ENCODE measurements at places on chromosomes 3 and 15. TPM values are rescaled to one million over a fixed set of nuclear protein-coding genes. Genes with fewer than 3 reads are reported as not detected.
A peak's percentile ranks its signal among the peaks of the same experiment; 100 is the strongest.

- peak; percentile 38 for DNase-seq
These were observed 50.1 kb downstream of the PCSK6 start for GRCh38 chr15:101439285-101439919.

DNA sequence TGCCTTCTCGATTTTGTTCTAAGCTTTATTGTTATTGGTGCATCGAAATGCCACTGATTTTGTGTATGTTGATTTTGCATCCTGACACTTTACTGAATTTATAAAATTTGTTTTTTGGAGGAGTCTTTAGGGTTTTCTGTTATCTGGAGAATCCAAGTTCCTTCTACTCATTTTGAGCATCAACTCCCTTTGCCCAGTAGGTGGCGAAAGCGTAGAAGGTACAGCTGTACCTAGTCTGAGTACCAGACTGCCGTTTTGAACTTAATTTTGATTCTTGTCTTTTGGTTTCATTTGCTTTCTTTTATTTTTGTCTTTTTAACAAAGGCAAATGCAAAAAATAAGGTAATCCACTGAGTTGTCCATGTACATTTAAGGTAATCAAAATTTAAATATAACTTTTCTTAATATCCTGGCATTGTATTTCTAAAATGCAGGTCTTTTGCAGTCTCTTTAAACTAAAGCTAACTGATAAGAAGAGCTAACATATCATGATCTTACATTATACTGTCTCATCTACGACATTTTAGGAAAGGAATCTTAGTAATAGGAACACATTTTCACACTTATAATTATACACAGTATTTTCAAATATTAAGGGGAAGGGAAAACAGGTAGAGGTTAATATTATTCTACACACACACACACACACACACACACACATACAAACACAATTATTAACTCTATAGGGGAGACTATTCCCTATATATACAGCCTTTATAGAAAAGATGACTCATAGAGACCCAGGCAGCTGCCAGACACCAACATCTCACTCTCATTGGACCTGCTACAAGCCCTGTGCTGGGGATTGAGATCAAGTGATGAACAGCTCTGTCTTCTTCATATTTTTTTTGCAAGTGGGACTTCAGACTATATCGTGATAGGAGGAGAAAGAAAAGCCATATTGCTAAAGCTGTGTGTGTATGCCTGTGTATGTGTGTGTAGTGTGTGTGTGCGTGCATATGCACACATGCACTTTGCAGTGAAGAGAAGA is 71.8 kb downstream of the SYNPR start:
- peak; percentile 70 for DNase-seq

DNA sequence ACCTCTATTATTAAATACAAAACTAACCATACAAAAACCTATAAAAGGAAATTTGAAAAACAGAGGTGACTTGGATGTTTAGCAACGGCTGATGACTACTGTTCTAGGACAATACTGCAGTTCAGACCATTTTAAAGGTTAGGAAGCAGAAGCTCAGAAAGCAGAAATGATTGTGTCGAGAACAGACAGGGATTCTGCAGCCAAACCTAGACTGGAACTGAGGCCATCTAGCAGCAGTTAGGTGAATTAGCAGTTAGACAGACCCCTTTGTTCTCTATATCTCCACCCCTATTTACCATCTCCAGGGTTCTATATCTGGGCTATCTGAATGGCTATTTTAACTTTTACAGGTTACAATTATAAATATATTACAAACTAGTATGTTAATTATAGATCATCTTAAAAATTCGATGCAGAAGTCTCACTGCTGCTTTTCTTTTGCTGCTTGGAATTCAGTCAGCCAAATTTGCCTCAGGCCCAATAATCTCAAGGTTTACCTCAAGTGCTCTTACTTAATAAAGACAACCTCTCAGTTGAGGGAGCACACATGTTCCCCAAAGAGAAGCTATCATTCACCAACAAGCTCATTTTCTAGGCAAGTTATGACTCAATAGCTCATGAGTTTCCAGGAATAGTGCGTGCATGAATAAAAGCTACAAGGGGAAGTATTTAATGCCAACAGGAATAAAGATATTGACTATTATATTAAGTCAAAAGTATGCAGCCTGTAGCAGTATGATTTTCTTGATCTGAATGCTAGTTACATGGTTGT is 9.3 kb upstream of the IL1RAP start:
- DNase-seq = peak; percentile 28

DNA sequence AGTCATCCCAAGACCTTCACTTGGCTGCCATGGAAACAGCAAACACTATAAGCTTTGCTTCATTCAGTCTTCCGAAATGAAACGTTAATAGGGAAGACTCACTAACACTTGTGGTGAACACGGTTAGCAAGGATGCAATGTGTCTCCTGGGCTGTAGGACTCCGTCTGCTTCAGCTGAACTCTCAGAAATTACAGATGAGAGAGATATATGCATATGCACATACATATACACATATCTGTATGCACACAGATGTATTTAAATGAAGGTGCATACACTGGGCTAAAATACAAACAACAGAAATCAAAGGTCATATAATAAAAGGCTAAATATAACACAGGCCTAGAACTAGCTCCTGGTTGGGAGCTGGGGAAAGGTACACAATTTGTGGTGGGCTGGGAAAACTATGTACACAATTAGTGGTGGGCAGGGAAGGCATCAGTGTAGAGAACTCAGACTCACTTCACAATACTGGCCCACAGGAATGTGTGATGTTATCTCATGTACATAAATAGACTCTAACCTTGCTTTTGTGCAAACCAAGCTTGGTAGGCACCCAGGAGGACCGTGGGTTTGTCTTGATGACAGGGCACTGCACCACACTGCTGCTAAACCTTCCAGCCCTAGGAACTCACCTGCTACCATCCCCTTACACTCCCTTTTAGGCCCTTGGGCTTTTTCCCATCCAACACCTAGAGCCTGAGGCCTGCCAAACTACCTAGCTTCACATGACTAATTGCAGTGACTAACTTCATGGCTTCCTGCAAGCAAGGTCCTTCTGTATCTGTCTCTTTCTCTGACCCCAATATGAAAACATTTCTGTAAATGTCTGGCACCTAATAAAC is 873.1 kb downstream of the NSUN3 start:
- no peak for DNase-seq

DNA sequence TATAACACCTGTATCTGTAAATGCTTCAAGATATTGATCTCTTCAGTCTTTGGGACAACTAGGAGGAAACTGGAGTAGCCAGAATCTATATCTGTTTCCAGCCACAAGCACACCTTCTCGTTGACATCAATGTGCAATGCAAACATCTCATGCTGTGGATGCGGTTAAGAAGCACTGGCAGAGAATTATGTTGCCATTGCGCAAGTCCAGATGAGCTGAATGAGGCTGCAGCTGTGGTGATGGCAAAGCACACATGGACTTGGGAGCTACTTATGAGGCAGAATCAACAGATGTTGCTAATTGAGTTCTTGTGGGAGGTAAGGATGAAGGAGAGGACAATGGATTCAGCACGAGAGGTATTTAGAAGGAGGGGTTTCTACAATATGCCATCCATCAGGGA is 90.9 kb downstream of the STRIT1 start:
- no peak for DNase-seq

DISP2 gene
- total RNA-seq = under 0.01 TPM

DNA sequence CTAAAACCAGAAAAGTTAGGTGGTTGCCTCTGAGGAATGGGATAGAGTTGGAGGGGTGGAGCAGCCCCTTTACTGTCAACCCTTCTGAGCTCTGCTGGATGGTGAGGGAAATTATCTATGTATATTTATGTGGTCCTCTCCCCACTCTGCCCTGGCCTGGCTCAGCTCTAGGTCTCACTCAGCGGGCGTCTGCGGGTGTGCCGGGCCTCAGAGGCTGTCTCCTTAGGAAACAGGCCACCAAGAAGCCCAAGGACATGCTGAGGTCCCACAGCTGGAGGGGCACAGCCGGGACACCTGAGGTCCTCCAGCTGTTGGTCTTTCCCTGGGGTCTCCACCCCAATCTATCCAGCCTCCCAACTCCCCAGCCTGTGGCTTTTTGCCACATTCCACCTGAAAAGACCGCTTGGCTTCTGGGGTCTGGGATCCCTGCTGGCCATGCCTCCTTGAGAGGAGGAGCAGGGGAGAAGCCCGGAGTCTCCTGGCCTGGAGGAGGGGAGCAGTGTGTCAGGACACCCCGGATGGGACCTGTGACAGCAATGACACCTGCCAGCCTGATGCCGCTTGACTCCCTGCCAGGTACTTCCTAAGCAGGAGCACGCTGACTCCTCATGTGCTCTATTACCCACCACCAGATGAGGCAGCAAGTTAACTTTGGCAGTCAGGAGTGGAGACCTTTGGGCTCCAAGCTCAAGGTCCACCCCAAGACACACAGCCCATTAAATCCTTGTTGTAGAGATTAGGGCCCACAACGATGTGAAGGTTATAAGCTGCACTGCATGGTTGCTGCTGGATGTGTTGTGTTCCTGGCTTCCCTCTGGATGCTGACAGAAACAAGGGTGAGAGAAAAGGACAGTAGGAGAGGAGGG is at the start of gene SLC28A1:
Gene SLC28A1 (plus strand): TSS at position 747 of the 866 bp plus-strand sequence. CDS start 3,099 bp downstream, outside the sequence.
- DNase-seq = no peak

DNA sequence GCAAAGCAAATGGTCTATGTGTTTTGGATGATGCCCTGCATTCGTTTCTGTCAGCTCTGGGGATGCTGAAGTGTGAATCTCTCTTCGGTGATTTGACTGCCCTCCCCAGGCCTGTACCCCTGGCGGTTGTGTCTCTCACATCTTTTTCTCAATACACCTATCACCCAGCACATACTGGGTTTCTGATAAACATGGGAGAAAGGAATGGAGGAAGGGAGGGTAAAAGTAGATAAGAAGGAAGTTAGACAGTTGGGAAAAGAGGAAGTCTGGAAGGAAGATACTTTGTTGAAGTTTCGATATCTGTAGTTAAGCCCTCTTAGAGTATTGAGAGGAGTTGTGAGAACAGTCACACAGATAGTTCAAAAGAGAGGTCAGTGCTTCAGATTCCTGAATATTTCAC is 35.8 kb upstream of the LRTM1 start:
- DNase-seq = no peak

- DNase-seq = peak; percentile 30
These were observed 32.4 kb upstream of the SMAD3 start for GRCh38 chr15:67033012-67033411.

GRCh38 chr3:180594631-180595558 is 7.1 kb upstream of the TTC14 start:
- peak; percentile 38 for DNase-seq

GRCh38 chr3:190038050-190038933 is 82.4 kb downstream of the P3H2 start:
- peak; percentile 86 for DNase-seq

DNA sequence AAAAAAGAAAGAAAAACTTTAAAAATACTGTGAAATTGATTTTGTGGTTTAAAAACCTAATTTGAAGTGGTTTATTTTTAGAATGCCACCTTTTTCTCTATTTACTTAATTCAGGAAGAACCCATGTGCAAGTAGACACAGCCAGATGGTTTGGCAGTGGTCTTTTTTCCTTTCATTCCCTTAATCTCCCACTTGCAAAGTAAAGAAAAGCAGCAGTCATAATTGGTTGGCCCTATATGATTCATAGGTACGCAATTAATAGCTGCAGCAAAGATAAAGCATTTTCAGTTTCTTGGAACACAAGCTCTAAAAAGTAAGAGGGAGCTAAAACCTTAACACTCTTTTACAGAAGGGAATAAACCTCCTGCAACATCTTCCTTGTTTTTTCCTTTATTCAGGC is 115.3 kb downstream of the MECOM start:
- DNase-seq = no peak

GRCh38 chr15:81506071-81506470 is 132.1 kb upstream of the TMC3 start:
- DNase-seq = no peak

TGM4 gene
- under 0.01 TPM for total RNA-seq

GRCh38 chr15:67178569-67179210 is 75.8 kb downstream of the AAGAB start:
- DNase-seq = peak; percentile 95

GRCh38 chr3:40167958-40168357 is 141.5 kb upstream of the EIF1B start:
- no peak for DNase-seq

TMEM207 gene
- not detected for total RNA-seq

NPRL2 gene
- total RNA-seq = 17.3 TPM

- peak; percentile 94 for DNase-seq
These were observed 48.9 kb upstream of the CPNE4 start for GRCh38 chr3:132083583-132084279.

CCDC54 gene
- not detected for total RNA-seq

GRCh38 chr3:36446276-36446675 is 66.0 kb downstream of the STAC start:
- no peak for DNase-seq

Measured in lung microvascular endothelial cell (primary cell).